ENCODE measurements at places on chromosomes 3 and 15. TPM values are rescaled to one million over a fixed set of nuclear protein-coding genes. Genes with fewer than 3 reads are reported as not detected.

Gene ANKDD1A
- 8.7 TPM for total RNA-seq

Gene GOLGA6A
- total RNA-seq: 6.9 TPM

Gene MORC1
- total RNA-seq: not detected

Gene FAM81A
- 0.08 TPM for total RNA-seq

Gene NLGN1
- 1.4 TPM for total RNA-seq

Gene NEK10
- not detected for total RNA-seq

Gene C15orf39
- 13.2 TPM for total RNA-seq

Gene ZBBX
- not detected for total RNA-seq

Gene TRAT1
- total RNA-seq: not detected

Gene KIF7
- total RNA-seq: 7.9 TPM

Gene CDHR4
- not detected for total RNA-seq

Gene ROPN1
- total RNA-seq: not detected

Gene ECE2
- not detected for total RNA-seq

Gene TERC
- 424 TPM for total RNA-seq

Gene EFCC1
- total RNA-seq: 0.65 TPM

Gene ADAMTSL3
- 1.3 TPM for total RNA-seq

Gene GFM1
- total RNA-seq: 15.1 TPM

Gene DPPA2
- not detected for total RNA-seq

Gene GOLGA8T
- not detected for total RNA-seq

Gene VPS18
- 35.7 TPM for total RNA-seq

Gene GRAMD1C
- 6.7 TPM for total RNA-seq

Gene FGF12
- total RNA-seq: 2.9 TPM

Gene LSAMP
- 1.6 TPM for total RNA-seq

Gene TMF1
- total RNA-seq: 18.0 TPM

Gene ALG1L2
- total RNA-seq: not detected

Gene CLEC3B
- 0.52 TPM for total RNA-seq

Gene COL6A5
- total RNA-seq: not detected

Gene LINS1
- total RNA-seq: 21.6 TPM

Gene GDPGP1
- total RNA-seq: 5.8 TPM

Gene KNG1
- not detected for total RNA-seq

Gene GOLGA6L4
- total RNA-seq: 0.56 TPM

Gene SCN11A
- under 0.01 TPM for total RNA-seq

Gene NUTM1
- total RNA-seq: not detected

Gene ATP13A5
- total RNA-seq: not detected

Gene CACNA2D2
- total RNA-seq: 0.08 TPM

Gene ISLR
- 64.9 TPM for total RNA-seq

Gene SST
- total RNA-seq: not detected

Gene PYGO1
- 10.5 TPM for total RNA-seq
